ENCODE measurements at places on chromosomes 6 and 20.

DNA sequence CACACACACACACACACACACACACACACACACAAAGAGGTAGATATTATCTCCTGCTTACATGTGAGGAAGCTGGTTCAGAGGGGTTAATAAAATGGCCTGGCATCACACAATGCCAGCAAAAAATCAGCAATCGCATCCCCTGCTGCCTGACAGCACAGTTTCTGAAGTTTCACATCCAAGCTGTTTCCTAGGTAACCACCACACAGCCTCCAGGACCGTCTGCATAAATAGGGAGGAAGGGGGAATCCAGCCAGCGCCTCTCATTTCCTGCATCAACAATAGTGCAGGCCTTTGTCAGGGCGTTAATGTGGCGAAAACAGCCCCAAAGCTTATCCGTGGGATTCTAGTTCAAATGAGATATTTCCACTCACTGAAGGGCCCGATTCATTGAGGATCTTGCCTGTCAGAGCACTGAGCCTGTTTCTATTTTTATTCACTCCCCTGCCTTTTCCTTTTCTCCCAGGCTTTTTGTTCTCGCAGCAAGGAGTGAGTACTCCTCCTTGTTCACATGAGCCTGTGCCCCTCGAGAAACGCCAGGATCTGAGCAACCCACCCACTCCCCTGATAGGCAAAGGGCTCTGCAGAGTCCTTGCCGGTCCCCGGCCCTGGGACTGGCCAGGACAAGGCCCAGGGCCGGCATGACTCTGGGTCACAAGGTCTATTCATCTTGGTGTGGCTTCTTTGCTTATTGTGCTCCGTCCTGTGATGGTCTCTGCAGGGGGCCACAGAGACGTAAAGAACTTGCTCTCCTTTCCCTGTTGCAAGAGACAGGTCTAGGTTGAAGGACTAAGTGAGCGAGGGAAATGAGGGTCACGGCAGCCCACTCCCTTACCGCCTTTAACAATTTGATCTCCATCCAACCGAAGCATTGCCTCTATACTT is 32.7 kb downstream of the TUBB2B start:
- DNase-seq = no peak

DNA sequence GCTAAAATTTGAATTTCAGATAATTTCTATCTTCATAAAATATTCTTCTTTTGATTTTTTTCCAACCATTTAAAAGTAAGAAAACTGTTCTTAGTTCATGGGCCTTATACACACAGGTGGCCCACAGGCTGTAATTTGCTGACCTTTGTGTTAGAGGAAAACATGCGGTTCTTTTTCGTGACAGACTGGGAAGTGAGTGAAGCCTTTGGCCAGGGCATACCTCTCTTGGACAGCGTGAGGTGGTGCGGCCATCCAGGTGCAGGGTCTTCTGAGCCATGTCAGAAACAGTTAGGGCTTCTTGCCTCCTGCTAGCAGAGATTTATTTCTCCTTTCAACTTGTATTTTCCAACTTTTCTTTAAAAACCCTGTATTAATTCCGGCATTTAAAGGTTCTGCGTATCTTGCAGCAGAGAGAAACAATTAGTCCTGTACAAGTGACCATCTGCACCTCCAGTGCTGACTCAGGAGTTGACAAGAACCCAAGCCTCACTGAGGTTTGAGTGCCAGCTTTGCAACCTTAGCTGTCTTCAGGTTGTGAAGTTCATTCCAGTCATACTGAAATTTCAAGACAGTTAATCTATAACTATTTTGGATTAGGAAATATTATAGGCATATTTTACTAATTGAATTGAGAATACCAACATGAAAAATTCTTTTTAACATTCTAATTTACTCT is 177.8 kb downstream of the LY86 start:
- DNase-seq = no peak

GRCh38 chr6:41072836-41073202 is at the start of gene NFYA:
Gene NFYA (plus strand): TSS chr6:41072974. CDS start chr6:41079090, 6,116 bp downstream.
- DNase-seq = peak; percentile 99

DNA sequence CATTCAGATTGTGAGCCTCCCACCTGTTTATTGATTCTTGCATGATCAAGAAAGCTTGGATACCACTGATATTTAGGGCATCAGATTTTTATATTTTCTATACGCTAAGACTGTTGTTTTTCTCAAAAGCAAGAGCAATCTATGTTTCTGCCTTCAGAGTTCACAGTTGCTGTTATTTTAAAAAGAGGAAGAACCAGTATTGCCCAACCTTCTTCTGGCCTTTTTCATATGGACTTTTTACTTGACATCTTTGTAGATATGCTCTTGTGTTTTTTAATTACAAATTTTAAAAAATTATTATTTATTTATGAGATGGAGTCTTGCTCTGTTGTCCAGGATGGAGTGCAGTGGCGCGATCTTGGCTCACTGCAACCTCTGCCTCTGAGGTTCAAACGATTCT is 28.9 kb downstream of the SLC17A5 start:
- DNase-seq = no peak

GRCh38 chr6:47267301-47267700 is 42.4 kb downstream of the TNFRSF21 start:
- no peak for DNase-seq
